ENCODE measurements at places on chromosomes 6 and 20. TPM values are rescaled to one million over a fixed set of nuclear protein-coding genes. Genes with fewer than 3 reads are reported as not detected.

Gene ECT2L
- 0.09 TPM for total RNA-seq

Gene OR12D1
- total RNA-seq = not detected

Gene ZC3H12D
- 2.3 TPM for total RNA-seq

Gene FOXC1
- total RNA-seq = 3.7 TPM

Gene C6orf52
- total RNA-seq = 1.7 TPM

Gene TNFRSF21
- 10.7 TPM for total RNA-seq

Gene COL11A2
- total RNA-seq = 2.1 TPM

Gene SMLR1
- total RNA-seq = not detected

Gene C6orf15
- total RNA-seq = 0.38 TPM

Gene WFDC5
- total RNA-seq = 0.52 TPM

Gene CST7
- 15.5 TPM for total RNA-seq

Gene EPPIN
- not detected for total RNA-seq

Gene TNF
- total RNA-seq = 3.5 TPM

Gene OR12D3
- not detected for total RNA-seq

Gene MAS1
- total RNA-seq = under 0.01 TPM

Gene LY6G6F
- 0.05 TPM for total RNA-seq

Gene KCNK15
- total RNA-seq = 0.05 TPM

Gene OPRM1
- not detected for total RNA-seq

Gene PSORS1C2
- not detected for total RNA-seq

Gene OR2B6
- 0.19 TPM for total RNA-seq

Gene TCFL5
- 13.0 TPM for total RNA-seq

Gene HAO1
- 0.05 TPM for total RNA-seq

Gene CGA
- 1.5 TPM for total RNA-seq

Gene CCDC170
- 0.66 TPM for total RNA-seq

Gene ID4
- 1.5 TPM for total RNA-seq

Gene PTK7
- 48.1 TPM for total RNA-seq

Gene ADGB
- 0.24 TPM for total RNA-seq

Gene TBXT
- total RNA-seq = not detected

Gene FHL5
- 0.19 TPM for total RNA-seq

Gene VARS2
- 30.3 TPM for total RNA-seq

Gene CFB
- 17.0 TPM for total RNA-seq

Gene ACOT13
- 24.6 TPM for total RNA-seq

Gene APMAP
- total RNA-seq = 49.3 TPM

Gene HECA
- 29.7 TPM for total RNA-seq

Gene POPDC3
- total RNA-seq = 0.33 TPM

Gene ZNF335
- 8.3 TPM for total RNA-seq

Gene SLC32A1
- total RNA-seq = not detected

Gene MYB
- 84.7 TPM for total RNA-seq

Gene CEBPB
- 9.2 TPM for total RNA-seq

Gene ECI2
- total RNA-seq = 45.0 TPM

Gene EFCAB8
- total RNA-seq = 0.33 TPM

Gene FNDC1
- total RNA-seq = 0.47 TPM

Gene BCAS1
- total RNA-seq = 0.38 TPM

Gene EEF1A2
- 0.19 TPM for total RNA-seq

Gene ASIP
- total RNA-seq = 0.09 TPM

Gene SLC16A10
- total RNA-seq = 20.0 TPM

Gene GFOD1
- 4.7 TPM for total RNA-seq

Gene GSTA3
- total RNA-seq = not detected

Gene BHLHE23
- total RNA-seq = 0.42 TPM

Gene TMEM217
- 2.4 TPM for total RNA-seq

Gene VIP
- 0.14 TPM for total RNA-seq

Gene ADGRF5
- total RNA-seq = 4.2 TPM

Gene KHDRBS2
- 1.5 TPM for total RNA-seq

Gene MROH8
- total RNA-seq = 2.8 TPM

Gene ZKSCAN3
- total RNA-seq = 5.1 TPM

Data from thymus (tissue), 14 donors.